ENCODE measurements at places on chromosomes 4 and X. TPM values are rescaled to one million over a fixed set of nuclear protein-coding genes. Genes with fewer than 3 reads are reported as not detected.

The PPARGC1A gene
- total RNA-seq = not detected

The NDST4 gene
- total RNA-seq = not detected

The MEPE gene
- total RNA-seq = not detected

The CCSER1 gene
- not detected for total RNA-seq

The SULT1B1 gene
- not detected for total RNA-seq

DNA sequence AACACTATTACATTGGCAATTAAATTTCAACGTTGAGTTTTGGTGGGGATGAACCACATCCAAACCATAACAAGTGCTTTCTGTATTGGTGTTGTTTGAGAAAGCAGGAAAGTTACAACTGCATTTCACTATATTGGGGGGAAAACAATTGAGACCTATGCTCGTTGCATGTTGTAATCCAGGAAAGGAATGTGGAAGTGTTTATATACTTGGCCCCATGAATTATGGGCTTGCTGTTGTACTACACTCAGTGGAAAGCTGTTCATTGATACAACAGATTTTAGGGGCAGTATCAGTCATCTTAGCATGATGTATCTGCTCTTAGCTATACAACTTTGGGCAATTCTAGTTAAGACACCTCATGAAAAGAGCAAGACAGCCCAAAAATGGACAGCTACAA lies 52.4 kb downstream of the KLHL5 start:
- peaks cover 33% of the 10 kb centered on the region for H3K4me1 ChIP-seq
- DNase-seq = no peak
- no peak overlapping the region for H3K4me3 ChIP-seq
- peaks cover 50% of the 10 kb centered on the region for H3K36me3 ChIP-seq
- no peak overlapping the region for H3K27ac ChIP-seq

GRCh38 chr4:612052-612748 lies 13.2 kb upstream of the PDE6B start:
- no peak overlapping the region for H3K4me3 ChIP-seq
- no peak overlapping the region for H3K27ac ChIP-seq
- H3K36me3 ChIP-seq = no peaks in the 10 kb centered on the region
- no peak for DNase-seq
- peaks cover 15% of the 10 kb centered on the region for H3K27me3 ChIP-seq

DNA sequence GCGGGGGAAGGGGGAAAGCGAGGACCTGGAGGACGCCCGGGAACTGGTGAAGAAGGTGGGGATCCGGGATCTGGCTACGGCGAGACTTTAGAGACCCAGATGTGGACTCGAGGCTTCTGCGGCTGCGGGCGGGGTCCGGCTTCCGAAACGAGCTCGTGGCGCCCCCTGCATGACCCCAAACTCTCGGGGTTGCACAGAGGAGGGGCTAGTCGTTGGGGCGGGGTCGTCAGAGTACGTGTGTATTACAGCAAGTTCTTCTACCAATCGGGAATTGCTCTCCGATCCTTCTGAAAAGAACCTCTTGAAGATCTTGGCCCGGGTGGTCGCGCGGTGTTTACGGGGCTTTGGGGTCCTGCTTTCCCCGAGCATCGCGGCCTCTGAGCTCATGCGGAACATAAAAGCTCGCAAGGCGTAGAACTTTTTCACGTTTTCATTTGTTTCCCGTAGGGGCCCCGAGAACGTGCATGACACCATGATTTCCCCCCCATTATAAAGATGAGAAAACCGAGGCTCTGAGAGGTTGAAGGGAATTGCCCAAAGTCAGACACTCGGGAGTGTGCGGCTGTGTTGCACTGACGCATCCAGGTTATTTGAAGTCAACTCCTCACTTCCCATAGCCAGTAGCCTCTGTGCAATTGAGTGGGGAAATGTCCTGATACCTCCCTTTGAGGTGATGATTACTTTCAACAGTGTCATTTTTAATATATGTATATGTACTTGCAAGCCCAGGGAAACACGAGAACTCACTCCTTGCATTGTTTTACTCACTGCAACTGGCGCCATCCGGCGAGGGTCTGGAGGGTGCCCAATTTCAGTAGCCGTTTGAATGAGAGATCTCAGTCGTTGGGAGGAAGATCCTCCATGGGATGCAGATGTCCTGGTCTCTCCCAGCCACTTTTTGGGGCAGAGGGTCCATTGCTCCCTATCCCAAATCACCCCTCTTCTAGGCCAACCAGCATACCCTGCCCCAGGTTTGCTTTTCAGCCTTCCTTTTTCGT lies at the start of gene BEND4:
Gene BEND4 (minus strand): TSS at position 149 of the 998 bp plus-strand sequence. CDS start 512 bp downstream, outside the sequence.
- H3K27me3 ChIP-seq = peaks cover 33% of the 10 kb centered on the region
- H3K36me3 ChIP-seq = peaks cover 5% of the 10 kb centered on the region
- DNase-seq = no peak
- H3K27ac ChIP-seq = no peak within 1 kb of the TSS
- H3K4me1 ChIP-seq = peaks cover 6% of the 10 kb centered on the region

GRCh38 chr4:183402771-183403170 lies 41.7 kb upstream of the CDKN2AIP start:
- no peak overlapping the region for H3K4me3 ChIP-seq
- no peak for DNase-seq
- no peak overlapping the region for H3K27ac ChIP-seq
- H3K27me3 ChIP-seq = peaks cover 2% of the 10 kb centered on the region
- H3K36me3 ChIP-seq = no peaks in the 10 kb centered on the region

DNA sequence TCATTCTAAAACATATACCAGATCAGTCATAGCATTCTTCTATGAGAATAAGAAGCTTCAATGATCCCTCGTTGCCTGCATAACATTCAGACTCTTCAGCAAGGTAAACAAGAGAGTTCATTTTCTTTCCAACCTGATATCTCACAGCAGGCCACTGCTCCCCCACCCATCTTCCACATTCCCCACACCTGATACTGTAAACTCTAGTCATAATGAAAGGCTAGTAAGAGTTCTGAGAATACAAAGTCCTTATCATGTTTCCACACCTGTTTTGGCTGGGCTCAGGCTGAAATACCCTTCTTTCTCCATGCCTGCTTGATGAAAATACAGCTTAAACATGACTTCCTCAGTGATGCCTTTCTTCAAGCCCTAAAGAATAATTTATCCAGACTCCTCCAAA lies 2.3 kb upstream of the AASDH start:
- H3K4me1 ChIP-seq = peaks cover 19% of the 10 kb centered on the region
- no peaks in the 10 kb centered on the region for H3K36me3 ChIP-seq
- DNase-seq = no peak
- no peaks in the 10 kb centered on the region for H3K27me3 ChIP-seq
- H3K4me3 ChIP-seq = no peak overlapping the region

DNA sequence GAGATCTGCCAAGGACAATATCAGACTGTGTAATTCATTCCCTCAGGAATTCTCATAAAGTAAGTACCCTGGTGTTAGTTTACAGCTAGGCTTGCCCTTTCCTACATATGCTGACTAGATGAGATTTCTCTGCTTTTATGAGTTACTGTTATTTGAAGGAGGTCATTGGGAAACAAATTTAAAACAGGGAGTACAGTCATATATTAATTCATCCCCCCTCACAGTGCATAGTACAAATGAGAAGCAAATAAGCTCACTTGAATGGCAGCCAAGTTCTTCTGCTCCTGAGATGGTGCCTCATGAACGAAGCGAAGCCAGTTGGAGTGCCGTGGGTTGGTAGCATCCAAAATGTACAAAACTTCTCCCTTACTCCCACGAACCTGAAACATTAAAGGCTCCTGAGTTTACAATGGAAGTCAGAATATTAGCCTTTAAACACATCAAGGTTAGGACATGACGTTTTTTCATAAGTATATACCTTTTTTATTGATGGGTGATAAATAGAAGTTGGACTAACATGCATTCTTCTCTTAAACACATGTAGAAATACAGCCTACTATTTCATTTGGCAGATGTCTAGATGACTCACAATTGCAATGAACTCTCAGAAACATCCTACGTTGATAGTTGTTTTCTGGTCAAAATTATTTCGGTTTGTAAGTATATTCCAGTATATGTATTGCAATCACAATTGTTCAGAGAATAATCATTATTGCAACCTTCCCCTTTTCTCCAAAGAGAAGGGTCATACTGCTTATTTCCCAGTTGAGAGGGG lies 69.2 kb downstream of the PRDM5 start:
- peaks cover 60% of the 10 kb centered on the region for H3K4me1 ChIP-seq
- no peaks in the 10 kb centered on the region for H3K27me3 ChIP-seq
- H3K4me3 ChIP-seq = no peak overlapping the region
- H3K27ac ChIP-seq = no peak overlapping the region

DNA sequence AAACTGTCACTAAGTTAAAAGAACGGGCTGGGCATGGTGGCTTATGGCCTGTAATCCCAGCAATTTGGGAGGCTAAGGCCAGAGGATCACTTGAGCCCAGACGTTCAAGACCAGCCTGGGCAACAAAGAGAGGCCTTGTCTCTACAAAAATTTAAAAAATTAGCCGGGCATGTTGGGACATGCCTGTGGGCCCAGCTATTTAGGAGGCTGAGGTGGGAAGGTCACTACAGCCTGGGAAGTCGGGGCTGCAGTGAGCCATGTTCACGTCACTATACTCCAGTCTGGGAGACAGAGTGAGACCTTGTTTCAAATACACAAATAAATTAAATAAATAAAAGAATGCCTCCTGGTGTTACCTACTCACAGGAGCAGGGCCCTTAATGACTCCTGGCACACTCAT lies 69.5 kb downstream of the APBB2 start:
- DNase-seq = no peak
- peaks cover 16% of the 10 kb centered on the region for H3K36me3 ChIP-seq
- peak overlapping the region; percentile 86 for H3K4me3 ChIP-seq
- peak overlapping the region; percentile 87 for H3K27ac ChIP-seq
- peaks cover 2% of the 10 kb centered on the region for H3K27me3 ChIP-seq

GRCh38 chr4:85419103-85419502 lies 55.8 kb upstream of the ARHGAP24 start:
- no peak for DNase-seq
- no peaks in the 10 kb centered on the region for H3K27me3 ChIP-seq
- H3K27ac ChIP-seq = no peak overlapping the region
- no peak overlapping the region for H3K4me3 ChIP-seq
- H3K36me3 ChIP-seq = no peaks in the 10 kb centered on the region
- H3K4me1 ChIP-seq = peaks cover 7% of the 10 kb centered on the region

DNA sequence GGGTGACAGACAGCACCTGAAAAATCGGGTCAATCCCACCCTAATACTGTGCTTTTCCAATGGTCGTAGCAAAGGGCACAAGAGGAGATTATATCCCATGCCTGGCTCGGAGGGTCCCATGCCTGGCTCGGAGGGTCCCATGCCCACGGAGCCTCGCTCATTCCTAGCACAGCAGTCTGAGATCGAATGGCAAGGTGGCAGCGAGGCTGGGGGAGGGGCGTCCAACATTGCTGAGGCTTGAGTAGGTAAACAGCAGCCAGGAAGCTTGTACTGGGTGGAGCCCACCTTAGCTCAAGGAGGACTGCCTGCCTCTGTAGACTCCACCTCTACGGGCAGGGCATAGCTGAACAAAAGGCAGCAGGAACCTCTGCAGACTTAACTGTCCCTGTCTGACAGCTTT lies 365.1 kb downstream of the STPG2 start:
- no peak overlapping the region for H3K4me3 ChIP-seq
- no peaks in the 10 kb centered on the region for H3K36me3 ChIP-seq
- H3K27ac ChIP-seq = no peak overlapping the region
- H3K4me1 ChIP-seq = no peaks in the 10 kb centered on the region
- H3K27me3 ChIP-seq = no peaks in the 10 kb centered on the region

- peak; percentile 96 for DNase-seq
- H3K4me3 ChIP-seq = peak overlapping the region; percentile 61
- peaks cover 28% of the 10 kb centered on the region for H3K4me1 ChIP-seq
- no peaks in the 10 kb centered on the region for H3K27me3 ChIP-seq
- H3K36me3 ChIP-seq = peaks cover 11% of the 10 kb centered on the region
- peak overlapping the region; percentile 88 for H3K27ac ChIP-seq
Observed at GRCh38 chr4:187209921-187210613, 486.4 kb upstream of the FAT1 start.

- DNase-seq = no peak
- H3K4me3 ChIP-seq = no peak overlapping the region
- H3K36me3 ChIP-seq = no peaks in the 10 kb centered on the region
- no peaks in the 10 kb centered on the region for H3K4me1 ChIP-seq
Observed at GRCh38 chr4:172155838-172156345, 342.7 kb downstream of the GALNTL6 start.

- peaks cover 5% of the 10 kb centered on the region for H3K36me3 ChIP-seq
- DNase-seq = peak; percentile 59
- H3K27me3 ChIP-seq = no peaks in the 10 kb centered on the region
- peaks cover 31% of the 10 kb centered on the region for H3K4me1 ChIP-seq
- H3K27ac ChIP-seq = peak overlapping the region; percentile 51
Observed at GRCh38 chr4:75745161-75745560, 20.8 kb downstream of the USO1 start.

DNA sequence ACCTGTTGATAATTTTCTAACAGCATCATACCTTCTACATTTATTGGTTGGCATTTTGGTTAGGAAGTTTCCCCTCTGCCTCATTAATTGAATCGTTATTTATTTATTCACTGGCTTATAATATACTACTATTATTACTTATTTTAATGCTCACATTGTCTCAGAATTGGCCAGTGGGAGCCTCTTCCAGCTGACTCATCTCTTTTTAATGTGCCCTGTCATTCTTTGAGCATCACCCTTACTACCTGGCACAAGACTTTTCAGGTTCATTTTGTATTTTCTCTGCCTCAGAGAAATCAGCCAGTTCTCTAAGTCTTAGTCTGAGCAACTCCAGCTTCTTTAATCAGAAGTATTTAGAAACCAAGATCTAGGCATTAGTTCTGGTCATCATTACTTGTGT lies 60.3 kb upstream of the PRRG3 start:
- no peak overlapping the region for H3K4me3 ChIP-seq
- H3K27me3 ChIP-seq = no peaks in the 10 kb centered on the region
- no peaks in the 10 kb centered on the region for H3K36me3 ChIP-seq
- no peak for DNase-seq
- no peak overlapping the region for H3K27ac ChIP-seq

GRCh38 chr4:123588631-123589241 lies 192.1 kb downstream of the SPRY1 start:
- H3K4me1 ChIP-seq = peaks cover 29% of the 10 kb centered on the region
- DNase-seq = peak; percentile 9
- no peaks in the 10 kb centered on the region for H3K36me3 ChIP-seq
- H3K4me3 ChIP-seq = no peak overlapping the region
- H3K27me3 ChIP-seq = no peaks in the 10 kb centered on the region

- peaks cover 16% of the 10 kb centered on the region for H3K4me1 ChIP-seq
- H3K36me3 ChIP-seq = no peaks in the 10 kb centered on the region
- no peak overlapping the region for H3K27ac ChIP-seq
- no peak overlapping the region for H3K4me3 ChIP-seq
- no peaks in the 10 kb centered on the region for H3K27me3 ChIP-seq
Observed at GRCh38 chrX:150508451-150509367, 59.7 kb upstream of the MTM1 start.

GRCh38 chr4:183163135-183163534 lies 64.1 kb downstream of the WWC2 start:
- H3K27me3 ChIP-seq = no peaks in the 10 kb centered on the region
- peaks cover 30% of the 10 kb centered on the region for H3K36me3 ChIP-seq
- no peak overlapping the region for H3K4me3 ChIP-seq
- DNase-seq = no peak
- H3K27ac ChIP-seq = peak overlapping the region; percentile 44

All from HFFc6 (cell line).